ENCODE measurements at places on chromosomes 5 and 9.

- no peak for DNase-seq
Observed at GRCh38 chr5:151812757-151813309, 41.1 kb downstream of the G3BP1 start.

DNA sequence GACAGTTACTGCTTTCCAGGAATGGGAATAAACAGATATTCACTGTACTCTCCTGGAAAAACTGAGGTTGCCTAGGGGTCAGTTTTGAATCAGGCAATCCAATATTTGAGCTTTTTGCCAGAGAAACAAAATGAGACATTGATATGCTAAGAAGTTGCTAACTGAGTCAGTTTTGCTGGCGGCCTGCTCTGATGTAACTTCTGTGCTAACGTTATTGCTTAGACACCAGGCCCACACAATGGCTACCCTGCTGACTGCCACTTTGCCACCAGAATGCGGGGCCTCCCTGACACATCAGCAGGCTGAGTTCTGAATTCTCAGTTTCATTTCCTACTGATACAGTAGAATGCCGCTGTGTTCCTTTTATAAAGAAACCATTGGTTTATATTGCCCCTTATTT lies 18.2 kb upstream of the ZNF618 start:
- peak; percentile 6 for DNase-seq

- DNase-seq, result no peak
Observed at GRCh38 chr9:81902626-81903025, 25.6 kb upstream of the SPATA31D4 start.

GRCh38 chr5:128062172-128062746 lies 21.3 kb upstream of the SLC12A2 start:
- no peak for DNase-seq

DNA sequence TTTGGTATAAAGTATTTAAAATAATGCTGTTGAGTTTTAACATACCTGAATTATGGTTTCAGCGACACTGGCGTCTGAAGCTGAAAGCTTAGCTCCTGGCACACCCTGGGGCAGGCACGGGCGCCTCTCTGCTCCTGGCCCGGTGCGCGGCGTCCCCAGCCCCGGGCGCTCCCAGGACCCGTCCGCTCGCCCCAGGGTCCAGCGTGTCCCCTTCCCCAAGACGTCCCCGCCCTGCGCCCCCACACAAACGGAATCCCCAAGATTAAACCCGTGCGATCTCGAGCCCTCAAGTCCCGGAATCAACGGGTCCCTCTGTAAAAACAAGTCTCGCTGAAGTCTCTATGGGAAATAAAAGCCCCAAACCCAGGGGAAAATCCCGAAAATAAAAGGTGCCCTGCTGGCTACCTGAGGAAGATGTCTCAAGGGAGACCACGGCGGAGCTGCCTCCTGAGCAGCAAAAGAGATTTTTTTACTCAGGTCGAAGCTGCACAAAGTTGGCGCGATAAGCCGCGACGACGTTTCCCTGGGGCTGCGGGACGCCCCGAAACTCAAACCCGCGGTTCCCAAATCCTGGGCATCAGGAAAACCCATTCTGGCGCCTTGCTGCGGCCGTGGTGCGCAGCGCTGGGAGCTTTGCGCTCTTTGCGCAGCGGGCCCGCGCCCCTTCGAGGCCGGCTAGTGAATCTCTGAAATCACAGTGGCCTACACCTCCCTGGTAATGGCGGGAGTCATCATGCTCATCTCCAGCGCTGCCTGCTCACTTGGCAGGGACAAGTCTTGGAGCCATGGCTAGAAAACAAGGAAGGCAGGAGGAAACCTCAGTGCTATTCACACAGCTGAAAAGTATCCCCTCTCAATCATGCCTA lies 6.3 kb upstream of the IFNA8 start:
- DNase-seq, result peak; percentile 29

DNA sequence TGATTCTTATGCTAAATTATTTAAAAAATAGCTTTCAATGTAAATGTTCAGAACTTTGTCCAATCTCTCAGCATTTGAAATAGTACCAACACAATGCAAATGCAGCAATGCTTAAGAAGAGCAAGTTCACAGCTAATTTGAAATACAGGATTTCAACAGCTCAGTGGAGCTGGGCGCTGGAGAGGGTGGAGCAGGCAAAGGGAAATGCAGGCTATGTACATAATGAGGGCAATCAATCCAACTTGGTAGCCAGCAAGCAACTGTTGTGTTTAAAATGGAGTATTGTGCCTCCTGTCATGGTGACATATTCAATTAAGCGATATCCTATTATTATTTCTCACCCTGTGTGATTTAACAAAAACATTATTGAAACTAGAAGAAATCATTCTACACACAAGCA lies 568.8 kb downstream of the PSAT1 start:
- DNase-seq, result no peak

DNA sequence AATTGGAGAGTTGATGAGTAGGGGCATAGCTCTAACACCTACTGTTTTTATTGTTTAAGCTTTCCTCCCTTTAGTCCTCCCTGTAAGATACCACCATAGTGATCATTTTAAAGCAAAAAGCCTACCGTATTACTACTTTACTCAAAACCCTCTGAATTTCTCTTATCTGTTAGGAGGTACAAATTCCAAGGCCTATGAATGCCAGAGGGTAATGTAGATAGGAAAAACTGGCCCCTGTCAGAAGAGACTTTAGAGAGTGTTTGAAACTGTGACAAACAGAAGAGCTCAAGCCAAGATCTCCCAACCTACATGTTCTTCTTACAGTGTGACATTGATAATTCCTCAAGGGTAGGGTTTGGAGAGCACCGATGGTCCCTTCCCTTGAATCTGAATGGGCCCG lies 7.2 kb upstream of the SLC44A1 start:
- DNase-seq, result no peak

- no peak for DNase-seq
Observed at GRCh38 chr9:14652729-14653377, 40.4 kb downstream of the ZDHHC21 start.

DNA sequence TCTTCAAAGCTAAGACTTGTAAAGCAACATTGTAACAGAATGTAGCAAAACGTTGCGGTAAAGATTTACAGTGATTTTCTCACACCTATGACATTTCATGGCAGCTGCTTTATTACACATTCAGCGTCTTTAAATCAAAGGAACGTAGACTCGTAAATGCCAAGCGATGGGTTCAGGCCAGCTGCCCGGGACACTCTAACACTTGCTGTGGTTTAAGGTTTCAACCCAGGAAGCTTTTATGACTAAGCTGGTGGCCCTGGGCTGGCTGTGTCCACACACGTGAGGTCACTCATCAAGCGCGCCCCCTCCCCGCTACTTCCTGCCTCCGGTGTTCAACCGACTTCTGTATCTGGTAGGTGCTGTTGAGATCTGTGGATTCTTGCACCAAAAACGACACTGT lies 2.5 kb downstream of the SLC6A18 start:
- DNase-seq, result no peak

GRCh38 chr5:176743868-176744583 lies 66.3 kb upstream of the UNC5A start:
- no peak for DNase-seq

GRCh38 chr9:116951588-116952435 lies 264.7 kb downstream of the TRIM32 start:
- no peak for DNase-seq

DNA sequence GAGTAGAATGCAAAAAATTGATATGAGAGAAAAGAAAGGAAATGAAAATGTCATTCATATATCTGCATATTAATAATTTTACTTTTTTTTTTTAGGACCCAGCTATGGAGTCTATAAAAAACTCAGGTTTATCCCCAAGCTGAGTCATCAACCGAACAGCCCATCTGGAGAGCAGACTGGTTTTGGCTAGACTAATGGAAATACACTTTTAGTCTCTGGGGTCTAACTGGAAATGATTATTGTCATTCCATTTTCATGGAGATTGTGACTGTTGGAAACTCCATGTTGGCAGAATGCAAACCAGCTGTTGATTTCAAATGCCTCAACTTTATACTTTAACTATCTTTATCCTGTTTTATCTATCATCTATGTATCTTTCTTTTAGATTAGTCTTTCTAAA lies 28.7 kb downstream of the ANXA1 start:
- no peak for DNase-seq

- no peak for DNase-seq
Observed at GRCh38 chr5:134509308-134510040, 16.0 kb upstream of the JADE2 start.

DNA sequence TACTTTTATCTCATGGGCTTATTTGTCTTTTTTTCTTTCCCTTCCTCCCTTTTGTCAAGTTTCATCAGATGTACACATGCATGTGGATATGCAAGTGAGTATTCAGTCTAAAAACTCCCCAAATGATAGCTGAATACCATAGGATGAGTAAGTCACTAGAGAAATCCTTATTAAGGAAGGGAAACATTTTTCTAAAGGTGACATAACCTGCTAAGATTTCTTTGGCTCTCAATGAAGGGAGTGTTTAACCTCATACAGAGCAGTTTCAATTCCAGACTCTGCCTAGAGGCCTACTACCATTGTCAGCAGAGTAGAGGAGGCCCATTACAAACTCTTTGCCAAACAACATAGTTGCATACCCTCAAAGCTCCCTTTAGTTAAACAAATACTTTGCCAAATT lies 192.4 kb downstream of the ARHGEF28 start:
- DNase-seq, result no peak

DNA sequence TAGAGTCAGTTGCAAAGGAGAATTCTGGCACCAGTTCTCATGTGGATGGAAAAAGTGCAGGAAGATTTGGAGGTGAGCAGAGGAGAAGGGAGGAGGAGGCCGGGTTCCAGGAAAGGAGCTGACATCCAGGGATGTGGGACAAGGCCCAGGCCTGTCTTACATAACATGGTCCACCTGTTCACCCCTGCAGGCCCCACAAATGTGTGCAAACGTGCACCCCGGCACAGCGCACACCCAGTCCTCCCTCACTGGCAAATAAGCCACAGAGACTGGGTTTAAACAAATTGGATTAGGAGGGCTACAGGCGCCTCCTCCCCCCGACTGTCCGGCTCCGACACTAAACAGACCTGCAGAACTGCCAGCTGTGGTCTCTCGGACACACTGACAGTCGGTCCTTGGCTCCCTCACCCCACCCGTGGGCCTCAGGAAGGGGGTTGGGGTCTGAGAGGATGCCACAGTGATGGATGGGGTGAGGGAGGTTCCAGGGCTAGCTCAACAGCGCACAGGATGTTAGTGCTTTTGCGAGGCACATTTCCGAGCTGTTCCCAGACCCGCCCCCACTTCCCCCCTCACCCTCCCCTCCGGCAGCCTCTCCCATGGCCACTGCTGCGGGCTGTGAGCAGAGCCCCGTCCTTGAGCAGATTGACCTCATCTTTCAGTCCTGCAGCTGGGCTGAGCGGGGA lies 43.4 kb upstream of the IL17B start:
- no peak for DNase-seq

- no peak for DNase-seq
Observed at GRCh38 chr5:95810305-95811125, 12.0 kb downstream of the GLRX start.

GRCh38 chr9:128552153-128552743 lies at the start of gene SPTAN1:
Gene SPTAN1 (plus strand): TSS chr9:128552587. CDS start chr9:128566741, 14,154 bp downstream.
- DNase-seq, result peak; percentile 91

- no peak for DNase-seq
Observed at GRCh38 chr9:131258698-131259431, 17.4 kb downstream of the FAM78A start.

DNA sequence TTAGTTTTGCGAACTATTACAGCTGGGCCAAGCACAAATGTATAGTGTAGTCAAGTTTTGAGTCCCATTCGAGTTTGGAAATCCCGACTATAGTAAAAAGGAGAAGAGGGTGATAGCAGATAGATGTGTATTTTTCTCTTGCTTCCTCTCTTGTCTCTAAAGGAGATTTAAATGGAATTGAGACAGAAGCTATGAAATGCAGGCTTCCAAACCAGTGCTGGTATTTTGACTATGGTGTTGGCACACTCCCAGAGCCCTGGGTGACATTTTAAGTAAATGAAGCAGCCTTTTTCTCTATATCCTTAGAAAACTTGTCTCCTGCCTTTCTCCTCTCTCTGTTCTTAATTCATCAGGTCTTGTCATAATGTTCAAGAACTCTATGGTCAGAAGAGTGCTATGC lies 17.7 kb upstream of the AUH start:
- DNase-seq, result no peak

DNA sequence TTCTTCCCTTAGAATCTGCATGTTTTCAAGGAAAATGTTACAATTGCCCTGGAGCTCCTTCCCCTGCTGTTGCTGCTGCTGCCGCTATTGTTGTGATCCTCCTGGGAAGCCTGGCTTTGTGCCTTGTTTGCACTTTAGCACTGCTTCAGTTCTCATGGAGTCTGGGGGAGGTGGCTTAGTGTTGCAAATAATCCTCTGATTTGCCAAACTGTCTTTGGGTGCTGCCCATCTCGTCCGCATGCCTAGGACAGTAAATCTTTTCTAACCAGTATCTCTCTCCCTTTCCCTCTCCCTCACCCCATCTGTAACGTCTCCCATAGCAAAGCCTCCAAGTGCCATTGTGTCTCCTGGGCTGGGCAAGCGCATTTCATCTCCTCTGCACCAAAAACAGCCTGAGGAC lies 30.3 kb downstream of the FAM240B start:
- peak; percentile 42 for DNase-seq

GRCh38 chr5:93602241-93603077 lies 19.4 kb downstream of the NR2F1 start:
- no peak for DNase-seq

GRCh38 chr9:123331346-123332060 lies 24.5 kb upstream of the CRB2 start:
- no peak for DNase-seq

DNA sequence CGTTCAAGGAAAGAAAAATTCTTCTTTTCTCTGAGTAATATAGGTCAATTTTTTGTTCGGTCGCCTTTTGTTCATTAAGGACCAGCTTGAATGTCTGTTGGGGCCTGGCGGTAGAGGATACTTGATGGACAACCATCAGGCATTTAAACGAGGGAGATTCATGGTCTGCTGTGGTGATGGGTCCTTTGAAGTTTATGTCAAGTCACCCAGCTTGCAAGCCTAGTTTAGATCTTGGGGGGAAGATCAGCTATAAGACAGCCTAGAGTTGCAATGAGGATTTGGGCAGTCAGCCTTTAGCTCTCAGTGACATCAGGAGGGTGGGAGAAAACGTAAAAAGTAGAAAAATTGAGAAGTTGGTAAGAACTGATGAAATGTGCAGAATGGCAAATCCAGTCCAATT lies 80.2 kb upstream of the SPRY4 start:
- DNase-seq, result no peak

DNA sequence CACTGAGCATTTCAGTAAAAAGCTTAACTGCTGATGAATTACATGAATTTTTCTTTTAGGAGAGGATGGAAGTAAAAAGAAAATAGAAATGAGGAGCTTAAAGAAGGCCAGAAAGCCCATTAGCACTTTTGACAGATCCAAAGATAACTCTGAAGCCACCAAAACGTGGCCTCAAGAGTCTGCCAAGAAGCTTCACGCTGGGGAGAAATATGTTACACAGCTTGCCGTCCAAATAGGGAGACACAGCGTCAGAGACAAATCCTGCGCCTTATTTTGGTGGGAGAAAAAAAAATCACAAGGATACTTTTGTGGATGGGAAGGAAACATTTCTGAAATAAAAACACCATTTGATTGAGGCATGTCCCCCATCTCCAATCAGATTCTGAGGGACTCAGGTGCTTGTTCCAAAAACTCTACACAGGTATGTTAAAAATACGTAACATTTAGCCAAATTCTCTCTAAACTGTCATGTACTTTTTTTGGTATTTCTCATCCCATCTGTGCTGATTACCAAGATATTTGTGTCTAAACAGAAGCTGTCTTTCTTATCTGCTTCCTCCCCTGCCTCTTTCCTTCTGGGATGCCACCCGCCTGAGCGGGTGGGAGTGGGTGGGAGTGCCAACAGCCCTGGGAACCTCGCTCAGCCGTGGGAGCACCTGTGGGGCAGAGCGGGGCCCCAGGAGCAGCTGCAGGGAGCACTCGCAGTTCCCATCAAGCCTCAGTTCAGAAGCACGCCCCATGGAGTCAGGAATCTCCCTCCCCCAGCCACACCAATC lies 275.5 kb downstream of the DENND1A start:
- no peak for DNase-seq

GRCh38 chr9:108322326-108323098 lies 533.3 kb downstream of the ACTL7B start:
- DNase-seq, result no peak
